ENCODE measurements at places on chromosomes 3 and 15.

DNA sequence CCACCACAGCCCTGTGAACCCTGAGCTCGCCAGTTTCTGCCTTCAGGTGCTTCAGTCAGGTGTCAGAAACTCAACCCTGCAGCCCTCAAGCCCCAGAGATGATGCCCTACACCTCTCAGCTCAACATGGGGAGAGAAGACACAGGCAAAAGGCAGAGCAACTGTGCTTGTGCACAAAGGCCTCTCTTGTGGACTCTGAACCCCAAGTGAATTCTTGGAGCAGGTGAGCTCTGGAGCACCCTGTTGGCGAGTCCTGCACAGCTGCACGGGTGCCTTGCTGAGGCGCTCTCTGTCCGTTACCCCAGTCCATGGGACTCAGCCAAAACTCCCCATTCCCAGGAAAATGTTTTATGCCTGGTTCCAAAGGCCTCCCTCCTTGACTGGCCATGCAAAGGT, 197.0 kb downstream of the KLF13 start:
- DNase-seq, result no peak

DNA sequence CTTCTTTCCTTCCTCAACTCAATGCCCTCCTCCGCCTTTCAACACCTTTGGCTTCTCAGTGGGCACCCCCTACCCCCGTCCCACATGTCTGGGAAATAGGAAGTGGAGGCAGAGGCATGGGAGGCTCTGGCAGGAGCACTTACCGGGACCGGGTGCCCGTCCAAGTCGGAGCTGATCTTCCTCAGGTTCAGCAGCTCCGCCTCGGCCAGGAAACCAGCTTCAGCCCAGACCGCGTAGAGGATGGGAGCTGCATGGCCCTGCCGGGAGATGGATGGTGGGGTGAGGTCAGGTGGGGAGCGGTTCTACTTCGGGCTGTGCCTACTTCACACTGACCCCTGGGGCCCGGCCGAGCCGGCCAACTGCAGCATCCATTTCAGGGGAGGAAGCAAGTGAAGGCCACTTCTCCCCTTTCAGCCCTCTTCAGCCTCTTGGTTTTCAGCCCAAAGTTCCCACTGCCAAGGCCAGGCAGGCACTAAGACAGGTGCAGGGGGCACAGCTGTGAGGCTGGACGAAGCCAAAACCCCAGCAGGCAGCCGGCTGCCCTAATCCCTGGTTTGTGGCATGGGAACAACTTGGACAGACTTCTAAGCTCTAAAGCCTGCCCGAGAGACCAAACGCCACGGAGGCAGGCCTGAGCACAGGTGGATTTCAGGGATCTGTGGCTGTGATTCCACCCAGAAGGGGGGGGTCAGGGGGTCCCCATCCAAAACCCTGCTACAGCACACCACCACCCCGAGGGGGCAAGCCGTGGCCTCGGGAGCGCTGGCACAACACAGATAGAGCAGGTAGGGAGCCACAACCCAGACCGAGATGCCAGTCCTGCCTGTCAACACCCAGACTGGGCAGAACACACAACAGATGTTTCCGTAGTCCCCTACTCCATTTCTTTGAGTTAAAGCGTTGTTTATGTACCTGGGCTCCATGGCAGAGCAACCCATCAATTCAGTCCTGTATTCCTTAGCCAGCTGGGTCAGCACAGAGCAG, 14.5 kb downstream of the TKT start:
- DNase-seq, result no peak

- DNase-seq, result no peak
These were observed 62.7 kb upstream of the RNU6-1 start for GRCh38 chr15:67902579-67903009.

- DNase-seq, result no peak
These were observed 16.1 kb downstream of the HMG20A start for GRCh38 chr15:77436822-77437221.

- peak; percentile 53 for DNase-seq
These were observed 609 bp upstream of the TBC1D23 start for GRCh38 chr3:100260081-100260684.

DNA sequence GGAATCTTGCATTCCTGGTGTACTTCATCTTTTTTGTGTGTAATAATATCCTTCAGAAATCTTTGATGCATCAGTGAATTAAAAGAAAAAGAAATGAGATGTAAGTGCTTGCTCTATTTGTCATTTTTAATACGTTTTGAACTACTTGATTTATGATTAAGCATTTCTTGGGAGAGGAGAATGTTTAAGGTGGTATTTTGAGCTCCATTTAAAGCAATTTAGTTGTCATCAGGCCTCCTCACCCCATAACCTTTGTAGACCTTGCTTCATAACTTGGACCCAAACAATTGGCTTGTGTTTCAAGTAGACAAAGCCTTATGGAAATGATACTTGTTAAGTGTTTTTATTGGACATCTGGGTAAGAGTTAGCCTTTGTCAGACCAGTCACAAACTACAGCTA, 87.1 kb upstream of the VEPH1 start:
- DNase-seq, result no peak

GRCh38 chr15:81303244-81304225, 20.4 kb downstream of the STARD5 start:
- peak; percentile 17 for DNase-seq

GRCh38 chr3:45441584-45442310, 53.4 kb downstream of the LARS2 start:
- peak; percentile 13 for DNase-seq

DNA sequence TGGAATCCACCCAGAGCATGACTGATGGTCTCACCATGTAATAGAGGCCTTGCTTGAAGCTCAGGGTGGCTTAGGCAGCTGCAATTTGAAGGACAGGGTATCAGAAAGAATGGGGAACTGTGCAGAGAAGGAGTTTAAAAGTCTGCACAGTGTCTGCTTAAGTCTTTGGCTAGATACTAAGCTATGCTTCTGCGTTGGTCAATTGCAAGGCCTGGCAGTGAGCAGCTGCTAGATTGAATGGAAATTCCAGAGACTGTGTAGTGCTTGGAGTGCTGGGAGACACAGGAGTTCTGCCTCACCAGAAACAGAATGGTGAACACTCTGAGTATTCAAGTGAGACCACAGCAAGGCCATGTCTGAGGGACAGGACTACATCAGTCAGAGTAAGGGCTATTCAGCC, 17.3 kb upstream of the ATP10A start:
- no peak for DNase-seq

GRCh38 chr3:58833491-58833890, 166.9 kb upstream of the FAM3D start:
- DNase-seq, result peak; percentile 38

DNA sequence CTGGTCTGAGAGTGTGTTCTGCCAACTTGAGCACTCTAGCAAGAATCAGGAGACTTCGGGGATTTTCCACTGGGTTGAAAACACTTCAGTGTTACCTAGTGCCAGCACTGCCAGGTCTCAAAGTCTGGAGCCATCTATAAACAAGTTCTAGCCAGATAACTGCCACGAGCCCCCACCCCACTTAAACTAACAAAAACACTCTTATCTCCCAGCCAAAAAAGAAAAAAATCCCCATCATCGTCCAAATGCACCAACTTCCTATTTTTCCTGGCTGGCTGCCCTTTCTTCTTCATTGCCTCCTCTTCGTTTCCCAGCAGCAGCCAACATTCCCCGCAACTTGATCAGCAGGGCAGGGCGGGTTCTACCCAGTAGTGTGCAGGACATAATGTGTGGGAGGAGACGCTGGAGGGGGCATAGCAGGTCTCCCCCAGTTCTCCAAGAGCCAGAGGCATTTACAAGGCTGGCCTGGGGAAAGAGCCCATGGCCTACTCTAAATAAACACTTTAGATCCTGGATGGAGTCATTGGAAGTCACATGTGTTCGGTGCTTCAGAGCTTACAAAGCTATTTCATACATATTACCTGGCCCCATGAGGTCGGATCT, 29.5 kb downstream of the C2CD4B start:
- DNase-seq, result peak; percentile 8

DNA sequence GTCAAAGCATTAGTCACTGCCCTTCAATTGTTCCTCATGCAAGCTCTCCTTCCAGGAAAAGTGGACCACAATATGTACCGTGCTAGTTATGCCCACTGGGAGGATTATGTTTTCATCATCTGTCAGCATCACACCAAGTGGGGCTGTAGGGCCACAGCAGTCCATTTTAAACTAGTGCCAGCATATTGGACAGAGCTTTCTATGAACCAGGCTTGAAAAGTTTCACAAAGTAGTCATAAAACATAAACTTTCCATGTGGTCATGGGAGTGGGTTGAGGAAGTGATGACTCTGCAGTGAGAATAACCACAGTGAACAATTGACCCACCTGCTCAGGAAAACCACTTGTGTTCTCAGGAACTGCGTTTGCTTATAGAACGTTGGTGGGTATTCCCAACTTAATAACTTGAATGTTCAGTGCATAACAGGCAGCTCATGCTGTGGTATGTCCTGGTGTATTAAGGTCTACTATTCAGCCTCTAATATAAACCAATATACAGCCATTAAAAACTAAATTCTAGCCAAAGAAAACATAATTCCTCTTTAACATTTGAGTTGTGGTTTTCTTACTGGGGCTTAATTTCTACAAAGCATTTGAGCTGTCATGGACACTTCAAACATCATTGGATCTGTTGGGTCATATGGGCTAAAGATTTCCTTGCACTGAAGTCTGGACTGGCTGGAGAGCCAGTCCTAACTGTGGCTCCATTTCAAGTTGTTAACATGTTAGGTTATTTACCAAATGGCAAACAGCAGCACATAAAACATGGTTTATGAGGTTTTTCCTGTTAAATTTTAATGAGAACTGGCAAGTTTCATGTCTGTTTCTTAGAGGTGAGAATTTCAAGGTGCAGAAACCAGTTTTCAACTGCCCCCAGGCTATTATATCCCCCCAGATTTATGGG, 274.1 kb downstream of the OTOL1 start:
- DNase-seq, result no peak

DNA sequence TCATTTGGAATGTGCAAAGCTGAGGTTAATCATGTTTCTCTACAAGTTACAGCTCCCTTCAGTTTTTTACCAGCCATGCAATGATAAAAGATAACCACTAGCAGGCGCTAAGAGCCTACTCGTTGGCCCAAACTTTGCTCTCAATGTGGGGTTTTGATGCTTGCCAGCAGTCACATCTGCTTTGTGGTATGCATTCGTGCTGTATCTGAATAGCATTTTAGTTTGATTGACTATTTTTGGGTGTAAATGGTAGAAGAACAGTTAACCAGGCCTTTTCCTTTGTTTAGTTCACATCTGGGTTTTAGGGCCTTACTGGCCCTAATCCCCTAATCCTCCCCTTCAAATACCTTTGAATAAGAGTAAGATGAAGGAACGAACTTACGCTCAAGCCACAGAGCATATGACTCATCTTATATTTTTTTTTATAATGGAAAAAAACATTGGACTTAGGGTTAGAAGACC, 4.4 kb upstream of the CLDN11 start:
- peak; percentile 90 for DNase-seq

DNA sequence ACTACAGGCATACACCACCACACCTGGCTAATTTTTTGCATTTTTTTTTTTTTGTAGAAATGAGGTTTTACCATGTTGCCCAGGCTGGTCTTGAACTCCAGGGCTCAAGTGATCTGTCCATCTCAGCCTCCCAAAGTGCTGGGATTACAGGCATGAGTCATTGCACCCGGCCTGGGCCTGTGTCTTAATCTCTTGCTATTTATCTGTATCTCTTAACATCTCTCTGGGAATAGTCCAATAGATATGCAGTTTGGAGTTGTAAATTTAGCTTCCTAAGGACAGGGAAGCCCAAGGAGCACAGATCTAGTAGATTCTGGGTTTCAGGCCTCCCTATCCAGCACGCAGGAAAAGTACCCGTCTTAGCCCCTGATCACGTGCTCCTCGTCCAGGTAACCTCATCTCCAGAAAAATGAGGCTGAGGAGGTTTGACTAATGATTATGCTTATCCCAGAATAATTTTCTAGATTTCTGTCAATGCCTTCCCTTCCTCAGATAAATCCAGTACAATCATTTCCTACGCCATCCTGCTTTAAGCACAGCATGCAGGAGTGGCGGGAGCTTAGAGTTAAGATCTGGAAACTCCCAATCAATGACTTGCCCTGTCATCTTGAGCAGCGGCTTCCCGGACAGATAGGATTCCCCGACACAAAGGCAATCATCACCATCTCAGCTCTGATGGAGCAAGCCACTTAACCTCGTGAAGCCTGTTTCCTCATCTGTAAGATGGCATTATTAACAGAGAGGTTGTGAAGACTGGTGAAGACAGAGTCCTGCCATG, 12.3 kb upstream of the CTDSPL start:
- no peak for DNase-seq

- DNase-seq, result peak; percentile 21
These were observed 126.7 kb downstream of the MYLK start for GRCh38 chr3:123757281-123757940.

- DNase-seq, result no peak
These were observed 838.1 kb upstream of the SEMA6D start for GRCh38 chr15:46879032-46879770.

- no peak for DNase-seq
These were observed 110.5 kb upstream of the STT3B start for GRCh38 chr3:31422237-31422636.

DNA sequence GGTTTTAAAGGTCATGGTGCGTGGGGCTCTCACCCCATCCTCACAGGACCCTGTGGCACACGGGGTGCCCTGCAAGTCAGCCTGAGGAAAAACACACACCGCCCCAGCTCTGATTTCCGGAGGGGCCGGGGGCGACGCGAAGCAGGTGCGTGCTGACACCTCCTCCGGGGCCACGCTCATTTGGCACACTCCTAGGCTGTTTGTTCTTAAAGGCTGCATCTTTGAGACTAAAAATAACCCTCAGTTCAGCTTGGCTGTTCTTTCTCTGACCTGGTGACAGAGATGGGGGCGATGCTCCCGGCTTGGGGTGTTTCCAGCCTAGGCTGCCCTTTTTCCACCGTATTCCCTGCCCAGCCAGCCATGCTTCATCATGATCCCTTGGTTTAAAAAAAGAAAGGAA, 141.5 kb upstream of the TPM1 start:
- DNase-seq, result no peak

DNA sequence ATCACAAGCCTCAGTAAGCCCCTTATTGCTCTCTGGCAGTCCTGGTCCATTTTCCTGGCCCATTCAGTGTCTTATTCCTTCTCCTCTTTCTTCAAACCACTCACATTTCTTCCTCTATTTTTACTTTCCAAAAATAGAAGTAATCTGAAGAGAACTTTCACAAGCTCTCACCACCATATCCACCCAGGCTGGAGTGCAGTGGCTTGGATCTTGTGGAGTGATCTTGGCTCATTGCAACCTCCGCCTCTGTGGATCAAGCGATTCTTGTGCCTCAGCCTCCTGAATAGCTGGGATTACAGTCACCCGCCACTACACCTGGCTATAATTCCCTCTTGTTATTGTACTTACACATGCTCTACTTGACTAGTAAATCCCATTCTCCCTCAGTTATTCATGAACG, 16.8 kb downstream of the ARMC8 start:
- no peak for DNase-seq
